ENCODE measurements at places on chromosomes 12 and 14.
A peak's percentile ranks its signal among the peaks of the same experiment; 100 is the strongest.

DNA sequence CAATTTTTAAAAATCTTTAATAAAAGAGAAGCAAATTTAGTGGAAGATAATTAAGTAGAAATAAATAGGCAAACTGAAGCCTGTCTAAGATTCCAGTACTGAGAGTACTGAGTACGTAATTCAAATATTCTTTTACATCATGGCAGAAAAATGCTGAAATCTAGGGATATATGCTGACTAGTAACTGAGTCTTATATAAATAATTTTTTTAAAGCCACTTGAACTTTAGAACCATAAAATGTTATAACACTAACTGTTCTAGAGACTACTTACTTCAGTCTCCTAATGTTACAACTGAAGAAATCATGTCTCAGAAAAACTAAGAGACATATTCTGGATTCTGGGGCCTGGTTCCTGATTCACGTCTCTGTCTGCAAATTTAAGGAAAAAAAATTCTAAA lies 230.6 kb upstream of the PLEKHG7 start:
- DNase-seq, result no peak

DNA sequence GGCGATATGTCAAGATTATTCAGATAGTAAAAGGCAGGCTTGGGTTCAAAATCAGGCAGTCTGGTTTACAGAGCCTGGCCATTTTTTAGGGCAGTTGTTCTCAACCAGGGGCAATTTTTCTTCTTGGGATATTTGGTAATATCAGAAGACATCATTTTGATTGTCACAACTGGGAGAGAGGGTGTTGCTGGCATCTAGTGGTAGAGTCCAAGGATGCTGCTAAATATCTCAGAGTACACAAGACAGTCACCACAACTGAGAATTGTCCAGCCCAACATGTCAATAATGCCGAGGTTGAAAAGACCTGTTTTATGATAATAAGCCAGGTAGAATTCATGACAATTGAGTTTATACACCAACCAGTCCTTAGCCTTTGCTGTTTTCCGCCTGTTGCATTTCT lies 733.9 kb downstream of the NRXN3 start:
- no peak for DNase-seq

- DNase-seq, result no peak
Measured at GRCh38 chr14:100777818-100778525, 47.9 kb upstream of the MEG3 start.

DNA sequence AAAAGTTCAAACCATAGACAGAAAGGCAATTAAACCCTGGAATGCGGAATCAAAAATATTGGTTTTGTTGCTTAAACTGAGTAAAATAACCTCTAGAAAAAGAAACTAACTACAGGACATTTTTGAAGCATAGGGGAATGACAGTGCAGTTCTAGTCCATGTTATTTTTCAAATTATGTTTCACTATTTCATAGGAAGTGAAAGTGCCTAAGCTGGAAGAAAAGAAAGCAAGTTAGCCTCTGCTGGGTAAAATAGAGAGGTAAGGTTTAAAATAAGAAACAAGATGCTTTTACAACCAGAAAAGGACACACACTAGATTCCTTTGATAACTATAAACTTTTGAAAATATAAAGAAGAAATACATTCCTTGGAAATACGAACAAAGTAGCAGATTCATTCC lies 1.1 kb downstream of the CLECL1 start:
- DNase-seq, result no peak

DNA sequence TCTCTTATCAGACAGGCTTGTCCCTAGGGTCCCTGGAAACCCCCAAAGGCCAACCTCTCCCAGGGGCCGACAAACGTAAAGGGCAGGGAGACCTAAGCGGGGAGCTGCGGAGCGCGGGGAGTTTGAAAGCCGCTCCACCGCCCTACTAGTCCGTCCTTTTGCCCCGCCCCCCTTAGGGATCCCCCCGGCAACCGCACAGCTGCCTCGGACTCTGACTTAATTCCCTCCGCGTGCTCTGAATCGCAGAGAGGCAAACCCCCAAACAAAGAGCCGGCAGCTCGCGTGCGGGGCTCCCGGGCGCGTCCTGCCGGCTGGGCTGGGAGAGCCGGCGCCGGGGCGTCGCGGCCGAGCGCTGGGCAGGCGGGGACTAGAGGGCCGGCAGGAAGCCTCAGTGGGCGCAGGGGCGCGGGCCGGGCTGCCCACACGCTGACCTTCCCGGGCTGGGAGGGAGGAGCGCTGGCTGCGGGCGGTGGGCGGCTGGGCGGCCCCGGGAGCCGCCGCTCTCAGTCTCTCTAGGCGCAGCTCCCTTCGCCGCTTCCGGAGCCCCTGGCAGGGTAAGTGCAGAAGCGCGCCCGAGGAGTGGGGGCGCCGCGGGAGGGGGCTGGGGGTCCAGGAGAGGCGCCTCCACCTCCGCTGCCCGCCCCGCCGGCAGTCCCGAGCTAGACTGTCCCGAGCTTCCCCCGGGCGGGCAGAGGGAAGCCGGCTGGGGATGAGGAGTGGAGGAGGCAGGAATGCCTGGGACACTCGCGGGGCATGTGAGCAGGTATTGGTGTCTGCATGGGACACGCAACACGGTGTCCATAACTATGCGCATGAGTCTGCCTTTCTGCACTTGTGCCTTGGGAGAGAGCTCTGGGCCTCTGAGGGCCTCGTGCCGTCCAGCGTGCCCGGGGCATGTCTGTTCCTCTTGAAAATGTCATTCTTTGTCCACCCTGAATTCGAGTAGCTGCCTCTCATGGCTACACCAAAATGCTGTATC lies at the start of gene TSPAN11:
TSPAN11 (plus strand) TSS at position 506 of the 979 bp plus-strand sequence. CDS start 27,244 bp downstream, outside the sequence.
- DNase-seq, result peak; percentile 22

DNA sequence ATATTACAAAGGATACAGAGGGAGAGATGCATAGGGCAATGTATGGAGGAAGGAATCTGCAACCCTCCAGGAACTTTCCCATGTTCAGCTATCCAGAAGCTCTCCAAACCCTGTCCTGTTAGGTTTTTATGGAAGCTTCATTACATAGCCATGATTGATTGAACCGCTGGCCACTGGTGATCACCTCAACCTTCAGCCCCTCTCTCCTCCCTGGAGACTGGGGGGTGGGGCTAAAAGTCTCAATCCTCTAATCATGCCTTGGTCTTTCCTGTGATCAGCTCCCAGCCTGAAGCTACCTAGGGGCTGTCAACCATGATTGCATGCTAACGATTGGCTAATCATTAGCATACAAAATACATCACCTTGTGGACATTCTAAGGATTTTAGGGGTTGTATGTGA lies 123.4 kb downstream of the ST8SIA1 start:
- no peak for DNase-seq

DNA sequence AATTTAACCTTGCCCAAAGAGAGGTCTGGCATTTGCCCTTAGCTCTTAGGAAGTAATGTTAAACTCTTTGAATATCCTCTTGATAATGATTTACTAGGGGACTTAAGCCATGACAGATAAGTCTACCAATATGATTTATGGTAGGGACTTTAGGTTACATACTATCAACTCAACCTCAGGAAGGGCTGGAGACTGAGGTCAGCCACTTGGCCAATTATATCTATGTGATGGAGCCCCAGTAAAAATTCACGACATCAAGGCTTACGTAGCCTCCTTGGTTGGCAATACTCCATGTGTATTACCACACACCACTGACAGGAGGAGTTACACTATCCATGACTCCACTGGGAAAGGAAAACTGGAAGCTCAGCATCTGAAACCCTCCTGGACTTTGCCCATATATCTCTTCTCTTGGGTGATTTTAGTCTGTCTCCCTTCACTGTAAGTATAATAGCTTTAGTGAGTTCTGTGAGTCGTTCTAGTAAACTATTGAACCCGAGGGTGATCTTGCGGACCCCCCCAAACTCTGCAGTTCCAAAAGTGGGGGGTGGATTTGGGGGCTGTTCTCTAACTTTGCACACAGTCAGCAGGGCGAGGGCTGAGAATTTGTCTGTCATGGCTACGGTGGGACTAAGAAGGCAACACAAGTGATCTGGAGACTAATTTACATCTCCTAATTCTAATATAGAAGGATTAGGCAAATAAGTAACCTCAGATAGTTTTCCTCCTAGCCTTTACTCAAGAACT lies 62.3 kb downstream of the R3HDM2 start:
- no peak for DNase-seq

- DNase-seq, result no peak
Measured at GRCh38 chr12:42284157-42284556, 41.7 kb downstream of the ZCRB1 start.

GRCh38 chr12:41277100-41277945 lies 89.2 kb downstream of the PDZRN4 start:
- peak; percentile 6 for DNase-seq

DNA sequence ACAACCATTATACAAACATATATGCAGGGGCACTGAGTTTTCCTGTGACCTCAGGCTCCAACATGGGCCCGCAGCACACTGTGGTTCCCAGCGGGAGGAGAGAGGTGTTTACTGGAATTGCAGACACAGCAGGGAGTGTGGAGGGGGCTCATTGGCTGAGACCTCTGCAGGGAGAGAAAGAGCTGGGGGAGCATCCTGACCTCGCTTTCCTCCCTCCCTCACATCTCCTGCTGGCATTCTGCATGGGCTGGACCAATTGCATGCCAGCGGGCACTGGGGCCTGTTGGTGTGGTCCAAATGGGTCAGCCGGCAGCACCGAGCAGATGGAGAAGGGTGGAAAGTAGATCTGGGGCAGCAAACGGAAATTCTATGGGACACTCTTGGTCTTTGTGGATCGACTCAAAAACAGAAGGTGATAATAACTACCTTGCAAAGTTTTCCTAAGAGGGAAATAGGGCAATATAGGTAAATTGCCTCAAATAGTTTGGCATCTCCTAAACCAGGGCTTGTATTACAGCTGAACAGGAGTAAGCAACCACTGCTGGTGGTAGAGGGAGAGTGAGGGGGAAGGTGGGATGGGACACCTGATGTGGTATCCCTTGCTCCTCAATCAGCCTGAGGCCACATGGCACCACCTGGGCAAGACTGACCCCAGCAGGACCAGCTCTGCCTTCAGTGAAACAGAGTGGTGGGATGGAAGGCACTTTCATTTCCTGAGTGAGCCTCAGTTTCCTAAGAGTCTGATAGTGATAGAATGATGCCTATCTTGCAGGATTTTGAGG lies 86.9 kb downstream of the NTF3 start:
- no peak for DNase-seq

DNA sequence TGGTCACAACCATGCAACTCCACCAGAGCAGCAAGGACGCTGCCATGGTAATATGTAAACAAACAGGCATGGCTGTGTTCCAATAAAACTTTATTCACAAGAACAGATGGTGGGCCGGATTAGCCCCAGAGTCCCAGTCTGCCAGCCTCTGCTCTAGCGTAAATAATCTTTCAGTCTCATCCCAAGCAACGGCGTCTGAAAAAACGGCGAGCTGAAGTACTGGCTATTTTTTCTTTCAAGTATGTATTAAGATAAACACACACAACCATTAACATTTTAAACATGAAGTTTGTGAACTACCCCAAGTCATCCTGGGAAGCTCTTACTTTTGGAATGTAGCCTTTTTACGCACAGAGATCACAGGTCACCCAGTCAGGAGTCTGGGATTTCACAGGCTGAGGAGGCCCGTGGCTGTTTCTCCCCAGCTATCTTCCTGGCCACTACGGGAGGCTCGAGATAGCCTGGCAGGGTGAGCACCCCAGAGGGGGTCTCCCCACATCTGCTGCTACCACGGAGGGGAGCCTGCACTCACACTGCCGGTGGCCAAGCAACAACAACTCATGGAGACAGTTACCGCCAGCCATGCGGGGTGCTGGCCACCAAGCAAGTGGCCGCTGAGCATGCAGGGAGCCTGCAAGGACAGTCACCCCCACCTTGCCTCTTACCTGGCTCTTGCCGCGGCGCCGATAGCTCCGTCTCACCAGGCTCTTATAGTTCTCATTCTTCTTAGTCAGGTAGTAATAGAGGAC lies 124.6 kb downstream of the RFLNA start:
- no peak for DNase-seq

DNA sequence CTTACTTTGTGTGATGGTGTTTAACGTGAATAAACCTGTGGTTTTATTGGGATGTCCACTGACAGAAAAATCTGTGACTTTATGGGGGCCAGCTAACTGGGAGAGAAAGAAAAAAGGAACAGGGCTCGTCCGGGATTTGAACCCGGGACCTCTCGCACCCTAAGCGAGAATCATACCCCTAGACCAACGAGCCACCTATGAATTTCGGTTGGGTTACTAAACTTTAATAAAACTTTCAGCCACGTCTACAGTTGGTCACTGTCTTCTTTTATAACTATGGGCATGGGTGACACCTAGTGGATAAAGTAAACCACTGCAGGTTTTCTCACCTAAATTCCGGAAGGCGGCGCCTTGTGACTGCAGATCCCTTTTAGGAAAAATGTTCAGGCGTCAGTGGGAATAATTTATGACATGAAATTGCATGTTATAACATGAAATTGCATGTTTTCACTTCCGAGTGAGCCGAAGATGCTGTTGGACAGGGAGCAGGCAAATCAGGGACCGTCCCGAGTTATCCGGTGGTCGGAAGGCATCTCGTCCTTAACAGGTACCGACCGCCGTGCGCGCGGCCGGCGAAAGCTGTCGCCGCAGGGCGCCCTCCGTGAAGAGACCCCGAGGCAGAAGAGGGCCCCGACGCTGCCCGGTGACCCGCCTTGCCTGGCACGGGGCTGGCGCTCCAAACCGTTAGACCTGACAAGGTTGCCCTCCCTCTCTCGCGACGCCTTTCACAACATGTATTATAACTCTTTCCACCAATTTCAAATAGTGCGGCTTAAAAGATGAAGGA lies 18.2 kb upstream of the RNASE12 start:
- peak; percentile 90 for DNase-seq

- DNase-seq, result no peak
Measured at GRCh38 chr14:29648045-29648444, 279.6 kb downstream of the PRKD1 start.

DNA sequence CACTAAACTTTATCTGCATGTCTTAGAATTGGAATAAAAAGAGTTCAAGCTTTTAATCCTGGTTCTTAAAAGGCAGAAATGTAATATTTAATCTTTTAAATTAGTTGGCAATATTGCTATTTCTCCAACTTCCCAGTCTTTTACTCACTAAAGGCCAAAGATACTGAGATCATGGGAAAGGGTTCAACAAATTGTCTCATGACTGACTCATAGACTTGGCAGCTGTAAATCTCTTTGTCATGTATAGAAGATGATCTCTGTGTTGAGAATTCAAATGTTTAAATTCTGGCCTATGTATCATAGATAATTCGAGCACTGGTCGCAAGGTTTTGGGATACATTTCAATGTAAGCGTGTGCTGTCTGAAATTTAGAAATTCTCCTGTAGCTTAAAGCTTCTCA lies 40.1 kb upstream of the STRAP start:
- DNase-seq, result no peak

DNA sequence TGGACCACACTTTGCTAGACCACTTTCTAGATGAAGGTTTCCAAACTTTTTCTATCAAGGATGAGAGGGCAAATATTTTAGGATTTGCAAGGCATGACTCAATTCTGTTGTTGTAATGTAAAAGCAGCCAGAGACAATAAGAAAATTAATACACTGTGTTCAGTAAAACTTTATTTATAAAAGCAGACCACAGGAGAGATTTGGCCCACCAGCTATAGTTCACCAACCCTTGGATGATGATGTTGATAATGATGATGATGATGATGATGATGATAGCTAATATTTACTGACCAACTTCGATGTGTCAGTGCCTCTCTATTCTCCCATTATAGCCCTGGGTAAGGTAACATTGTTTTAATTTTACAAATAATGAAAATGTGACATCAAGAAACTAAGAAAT lies 156.5 kb downstream of the BTG1 start:
- DNase-seq, result no peak

GRCh38 chr12:6914947-6915788 lies 788 bp downstream of the ENO2 start:
- no peak for DNase-seq

All from hippocampal formation (tissue), 2 donors.